Thymus (tissue), 14 donors: ENCODE measurements at places on chromosomes 7 and 10. TPM values are rescaled to one million over a fixed set of nuclear protein-coding genes. Genes with fewer than 3 reads are reported as not detected.

- no peak overlapping the region for H3K27ac ChIP-seq
- no peak overlapping the region for H3K4me3 ChIP-seq
- H3K36me3 ChIP-seq, result no peaks in the 10 kb centered on the region
- H3K4me1 ChIP-seq, result no peaks in the 10 kb centered on the region
- no peaks in the 10 kb centered on the region for H3K27me3 ChIP-seq
These were observed 151.5 kb downstream of the LRRTM3 start for GRCh38 chr10:67077376-67077775.

GRCh38 chr10:84237199-84238051 is 3.9 kb downstream of the LRIT1 start:
- H3K4me1 ChIP-seq, result no peaks in the 10 kb centered on the region
- H3K4me3 ChIP-seq, result no peak overlapping the region
- DNase-seq, result no peak
- peaks cover 2% of the 10 kb centered on the region for H3K27me3 ChIP-seq
- no peak overlapping the region for H3K27ac ChIP-seq

TSPAN13 gene
- 10.5 TPM for total RNA-seq

SPAM1 gene
- not detected for total RNA-seq

GALNT17 gene
- 1.8 TPM for total RNA-seq

HABP2 gene
- 0.19 TPM for total RNA-seq
